T follicular helper cell (primary cell): ENCODE measurements at places on chromosomes 7 and 10.

DNA sequence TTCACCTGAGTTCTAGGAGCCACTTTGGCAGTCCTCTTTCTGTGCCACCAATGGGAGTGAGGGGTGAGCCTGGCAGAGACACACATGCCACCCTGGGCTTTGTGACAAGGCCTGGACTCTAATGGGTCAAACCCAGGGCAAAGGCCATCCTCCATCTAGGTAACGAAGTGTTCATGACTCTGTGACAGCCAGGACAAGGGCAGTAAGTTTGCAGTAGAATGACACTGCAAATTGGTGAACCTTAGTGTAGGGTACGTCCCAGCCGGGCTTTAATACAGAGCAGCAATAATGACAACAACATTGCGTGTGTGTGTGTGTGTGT lies 43.3 kb downstream of the PAPSS2 start:
- DNase-seq: no peak

DNA sequence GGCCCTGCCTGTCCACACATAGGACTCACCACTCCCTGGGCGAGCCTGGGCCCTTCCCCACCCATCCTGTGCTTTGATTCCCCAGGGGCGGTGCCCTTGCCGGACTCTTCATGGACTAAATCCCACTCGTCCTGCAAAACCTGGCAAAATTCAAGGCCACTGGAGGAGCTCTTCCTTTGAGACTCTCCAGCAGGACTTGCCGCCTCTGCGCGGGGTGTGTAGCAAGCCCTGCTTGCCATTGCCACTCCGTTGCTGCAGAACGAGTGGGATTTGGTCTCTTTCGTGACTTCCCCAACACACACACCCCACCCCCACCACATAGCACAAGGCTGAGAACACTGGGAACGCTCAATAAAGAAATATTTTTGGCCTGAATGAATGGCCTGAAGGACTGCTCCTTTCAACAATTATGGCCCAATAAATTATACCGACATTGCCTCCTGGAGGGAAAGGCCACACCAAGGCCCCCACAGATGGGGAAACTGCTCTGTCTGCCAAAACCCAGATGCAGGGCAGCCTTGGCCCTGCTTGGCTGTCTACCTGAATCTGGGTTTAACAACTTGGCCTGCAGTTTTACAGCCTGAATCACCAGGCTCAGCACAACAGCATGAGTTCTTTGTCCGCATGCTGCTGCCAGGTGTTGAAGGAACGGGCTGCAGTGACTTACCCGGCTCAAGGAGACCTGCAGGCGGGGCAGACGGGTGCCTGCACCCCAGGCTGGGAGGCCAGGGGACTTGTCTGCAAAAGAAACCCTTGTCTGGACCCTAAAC lies 72.8 kb upstream of the KAT6B start:
- DNase-seq: no peak

DNA sequence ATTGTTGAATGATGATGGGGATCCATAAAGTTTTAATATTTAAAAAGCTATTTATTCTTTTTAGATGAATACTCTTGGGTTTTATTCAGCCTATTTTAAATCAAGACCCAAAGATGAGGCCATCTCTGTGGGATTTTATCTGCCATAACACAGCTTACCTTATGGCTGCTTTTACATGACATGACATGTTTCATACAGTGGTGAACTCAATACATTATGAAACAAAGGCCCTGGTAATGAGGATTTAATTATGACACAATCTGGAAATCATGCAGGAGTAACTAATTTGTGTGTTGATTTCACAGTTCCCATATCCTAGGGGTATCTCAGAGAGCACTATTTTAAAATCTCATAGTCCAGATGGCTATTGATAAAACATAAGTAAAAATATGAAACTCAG lies 661.8 kb upstream of the FZD8 start:
- no peak for DNase-seq

DNA sequence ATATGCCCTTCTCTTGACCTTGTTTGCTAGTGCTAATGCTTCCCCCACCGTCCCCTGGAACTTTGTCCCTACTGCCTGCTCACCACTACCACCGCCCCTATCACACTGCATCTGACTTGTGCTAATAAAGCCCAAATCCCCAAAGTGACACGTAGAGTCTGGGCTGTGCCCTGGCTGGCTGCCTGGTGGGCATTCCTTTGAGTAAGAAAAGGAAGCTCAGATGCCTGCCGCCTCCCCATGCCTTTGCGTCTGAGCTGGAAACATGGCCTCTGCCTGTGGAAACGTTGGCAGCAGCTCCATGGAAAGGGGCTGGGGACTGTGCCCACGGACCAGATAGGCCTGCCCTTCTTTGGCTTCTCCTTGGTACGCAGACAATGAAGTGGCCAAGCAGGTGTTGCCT lies 138.3 kb downstream of the CYP26A1 start:
- DNase-seq: no peak

DNA sequence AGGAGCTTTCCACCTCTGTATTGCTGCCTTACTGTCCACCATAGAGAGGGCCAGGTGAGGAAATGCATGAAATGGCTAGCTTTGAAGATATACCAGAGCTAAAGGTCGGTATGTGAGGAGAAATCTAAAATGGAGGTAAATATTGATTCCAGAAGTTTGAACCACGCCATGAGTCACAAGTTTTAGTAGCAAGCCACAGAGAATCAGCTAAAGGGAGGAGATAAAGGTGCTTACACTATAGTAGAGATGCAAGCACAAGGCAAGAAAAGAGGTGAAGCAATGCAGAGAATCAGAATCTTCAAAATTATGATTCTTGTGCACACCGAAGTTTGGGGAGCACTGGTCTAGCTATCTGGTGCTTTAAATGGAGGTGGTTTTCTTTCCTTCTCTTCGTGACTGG lies 3.0 kb upstream of the GSAP start:
- no peak for DNase-seq
